ENCODE measurements at places on chromosomes 11 and 22.

- no peak for DNase-seq
Observed at GRCh38 chr11:40998920-40999319, 460.5 kb downstream of the LRRC4C start.

DNA sequence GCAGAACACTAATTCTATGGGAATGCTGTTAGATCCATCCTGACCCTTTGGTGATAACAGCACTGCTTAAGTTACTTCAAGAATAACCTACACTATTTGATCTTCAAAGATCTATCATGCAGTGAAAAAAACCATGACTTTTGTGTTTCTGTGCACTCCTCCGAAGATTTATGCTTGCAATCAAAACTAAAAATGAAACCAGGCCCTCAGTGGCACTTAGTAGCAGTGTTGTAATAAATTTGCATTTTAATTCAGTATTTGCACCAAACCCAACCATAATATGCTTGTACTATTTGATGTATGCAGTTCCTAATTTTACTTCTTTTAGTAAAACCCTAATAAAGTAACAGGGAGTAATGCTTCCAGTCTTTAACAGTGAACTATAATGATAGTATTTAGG is 130.7 kb downstream of the SOX6 start:
- no peak for DNase-seq

- DNase-seq: no peak
Observed at GRCh38 chr11:67662142-67662834, 11.8 kb upstream of the ACY3 start.

DNA sequence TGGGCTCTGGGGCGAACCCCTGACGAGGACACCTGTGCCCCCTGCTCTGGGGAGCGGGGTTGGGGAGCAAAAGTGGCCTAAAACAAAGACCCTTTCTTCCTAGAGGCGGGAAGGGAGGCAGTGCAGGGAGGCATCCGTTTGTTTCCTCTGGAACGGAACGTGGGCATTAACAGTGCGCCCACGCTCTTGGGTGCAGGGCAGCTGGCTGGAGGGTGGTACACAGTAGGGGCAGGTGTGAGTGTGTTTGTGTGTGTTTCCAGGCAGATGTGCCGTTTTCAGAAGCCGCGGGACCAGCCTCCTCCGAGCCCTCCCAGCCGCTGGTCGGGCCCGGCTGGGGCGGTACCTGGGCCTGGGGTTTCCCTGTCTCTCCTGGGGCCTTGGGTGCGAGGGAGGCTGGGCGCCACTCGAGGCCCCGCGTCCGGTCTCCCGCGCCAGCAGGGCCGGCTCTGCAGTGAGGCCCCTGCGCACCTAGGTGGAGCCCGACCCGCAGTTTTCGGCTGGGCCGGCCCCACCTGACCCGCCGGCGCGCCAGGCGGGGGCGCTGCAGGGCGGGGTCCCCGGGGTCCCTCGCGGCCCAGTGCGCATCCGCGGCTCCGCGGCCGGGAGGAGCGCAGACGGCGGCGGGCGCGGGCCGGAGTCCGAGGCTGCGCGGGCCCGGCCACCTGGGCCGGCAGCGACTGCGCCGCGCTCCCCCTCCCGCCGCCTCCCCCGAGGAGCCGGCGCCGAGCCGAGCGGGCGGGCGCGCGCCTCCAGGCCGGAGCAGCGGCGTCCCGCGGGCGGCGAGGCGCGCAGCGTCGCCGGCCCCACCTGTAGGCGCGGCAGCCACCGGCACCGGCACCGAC is 1252.7 kb downstream of the BRD1 start:
- no peak for DNase-seq

- peak; percentile 41 for DNase-seq
Observed at GRCh38 chr11:67118181-67118766, 789 bp upstream of the KDM2A start.

- DNase-seq: peak; percentile 62
Observed at GRCh38 chr11:57493507-57494503, 21.7 kb downstream of the SLC43A1 start.

DNA sequence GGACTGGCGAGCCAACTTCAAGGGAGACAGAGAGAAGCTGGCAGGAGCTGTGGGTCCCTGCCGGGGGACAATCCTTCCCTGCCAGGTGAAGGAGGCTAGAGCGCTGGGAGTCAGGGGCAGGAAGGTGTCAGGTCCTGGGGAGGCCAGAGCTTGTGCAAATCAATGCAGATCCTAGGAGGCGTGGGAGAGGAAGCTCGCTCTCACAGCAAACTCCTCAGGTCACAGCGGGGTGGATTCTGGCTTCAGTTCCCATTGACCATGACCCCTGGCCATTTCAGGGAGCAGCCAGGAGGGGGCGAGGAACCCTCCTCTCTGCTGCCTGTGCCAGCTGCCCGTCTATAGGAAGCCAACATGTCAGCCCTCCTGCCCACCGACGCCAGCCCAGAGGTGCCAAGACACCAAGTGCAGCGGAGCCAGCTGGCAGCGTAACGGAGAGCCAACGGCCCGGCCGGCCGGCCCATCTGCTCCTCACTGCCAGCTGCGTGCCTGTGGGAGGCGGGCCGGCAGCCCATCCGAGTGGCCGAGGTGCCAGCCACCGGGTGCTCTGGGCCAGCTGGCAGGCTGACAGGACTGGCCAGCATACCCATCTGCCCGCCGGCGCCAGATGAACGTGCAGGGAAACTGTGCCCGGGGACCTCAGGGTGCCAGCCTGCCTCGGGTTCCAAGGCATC is 374.8 kb downstream of the MIAT start:
- DNase-seq: no peak

- DNase-seq: no peak
Observed at GRCh38 chr11:60952742-60953170, 780 bp upstream of the SLC15A3 start.

DNA sequence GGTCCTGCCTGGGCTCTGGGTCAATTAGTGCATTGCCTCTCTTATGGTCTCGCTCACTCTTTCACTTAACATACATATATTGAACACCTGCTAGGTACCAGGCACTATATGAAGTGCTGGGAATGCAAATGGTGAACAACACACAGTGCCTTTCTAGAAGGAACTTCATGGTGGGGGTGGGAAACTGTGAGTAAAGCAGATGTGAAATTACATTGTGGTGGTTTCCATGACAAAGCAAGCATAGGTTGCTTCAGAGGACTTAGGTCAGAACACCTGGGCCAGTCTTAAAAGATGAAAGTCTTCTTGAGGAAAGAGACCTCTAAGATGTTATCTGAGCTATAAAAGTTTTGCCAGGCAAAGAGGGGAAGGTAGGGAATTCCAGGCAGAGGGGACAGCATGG is 231.3 kb downstream of the BUD13 start:
- DNase-seq: no peak

DNA sequence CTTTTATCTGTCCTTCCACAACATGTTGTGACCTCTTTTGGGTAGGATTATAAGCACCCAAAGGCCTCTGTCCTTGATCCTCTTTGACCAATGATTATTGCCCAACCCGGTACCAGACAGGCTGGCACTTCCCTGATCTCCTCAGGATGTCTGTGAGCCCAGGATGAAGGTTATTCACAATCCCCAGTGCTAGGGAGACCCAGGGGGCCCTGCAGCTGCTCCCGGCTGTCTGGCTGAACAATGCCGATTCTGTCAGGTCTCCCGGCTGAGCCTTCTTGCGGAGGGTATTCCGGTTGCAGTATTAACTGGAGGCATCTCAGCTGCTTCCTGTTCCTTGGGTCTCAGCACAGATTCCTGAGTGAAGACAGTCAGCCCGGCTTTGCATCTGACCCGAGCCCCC is 71.2 kb upstream of the CDON start:
- DNase-seq: no peak

- DNase-seq: no peak
Observed at GRCh38 chr11:35907648-35908431, 36.0 kb upstream of the LDLRAD3 start.

All from activated effector memory CD4-positive, alpha-beta T cell treated with Interleukin-2 at 50 U/mL for 16 hours (primary cell).